ENCODE measurements at places on chromosomes 13 and 19. TPM values are rescaled to one million over a fixed set of nuclear protein-coding genes. Genes with fewer than 3 reads are reported as not detected.

Gene TEX26
- not detected for total RNA-seq

Gene CEACAM3
- total RNA-seq = not detected

Gene IQCN
- total RNA-seq = 2.8 TPM

Gene AMH
- total RNA-seq = 0.62 TPM

Gene COL5A3
- total RNA-seq = 47.3 TPM

Gene OR7C1
- 1.7 TPM for total RNA-seq

Gene UBA52
- total RNA-seq = 602 TPM

Gene SIGLEC5
- total RNA-seq = not detected

Gene NECTIN2
- total RNA-seq = 51.8 TPM

Gene ACP7
- total RNA-seq = 6.3 TPM

Gene GJB2
- not detected for total RNA-seq

Gene DMWD
- total RNA-seq = 30.6 TPM

Gene FARP1
- 30.3 TPM for total RNA-seq

Gene NPAS1
- 0.34 TPM for total RNA-seq

Gene ZNF135
- total RNA-seq = 3.4 TPM

Gene FCER2
- not detected for total RNA-seq

Gene ZNF625
- 11.7 TPM for total RNA-seq

Gene TNNI3
- 1.00 TPM for total RNA-seq

Gene ERICH6B
- not detected for total RNA-seq

Gene ZNF98
- total RNA-seq = not detected

Gene SPPL2B
- 22.4 TPM for total RNA-seq

Gene APOC4
- total RNA-seq = not detected

Gene GDF15
- 188 TPM for total RNA-seq

Gene YJEFN3
- 0.36 TPM for total RNA-seq

Gene CHMP2A
- 114 TPM for total RNA-seq

Gene CA11
- total RNA-seq = 1.4 TPM

Gene CDC42EP5
- total RNA-seq = 21.1 TPM

Gene ZNF285
- total RNA-seq = 4.3 TPM

Gene CTXN1
- 0.34 TPM for total RNA-seq

Gene TMPRSS9
- total RNA-seq = not detected

Gene CERS1
- 5.9 TPM for total RNA-seq

Gene CFAP97D2
- total RNA-seq = not detected

Gene PRR19
- total RNA-seq = 0.46 TPM

Gene NOTCH3
- total RNA-seq = 2.0 TPM

Gene LILRB5
- total RNA-seq = not detected

Gene GARIN5A
- not detected for total RNA-seq

Gene TNFSF9
- total RNA-seq = 2.9 TPM
